ENCODE measurements at places on chromosomes 12 and 14.
A peak's percentile ranks its signal among the peaks of the same experiment; 100 is the strongest.

DNA sequence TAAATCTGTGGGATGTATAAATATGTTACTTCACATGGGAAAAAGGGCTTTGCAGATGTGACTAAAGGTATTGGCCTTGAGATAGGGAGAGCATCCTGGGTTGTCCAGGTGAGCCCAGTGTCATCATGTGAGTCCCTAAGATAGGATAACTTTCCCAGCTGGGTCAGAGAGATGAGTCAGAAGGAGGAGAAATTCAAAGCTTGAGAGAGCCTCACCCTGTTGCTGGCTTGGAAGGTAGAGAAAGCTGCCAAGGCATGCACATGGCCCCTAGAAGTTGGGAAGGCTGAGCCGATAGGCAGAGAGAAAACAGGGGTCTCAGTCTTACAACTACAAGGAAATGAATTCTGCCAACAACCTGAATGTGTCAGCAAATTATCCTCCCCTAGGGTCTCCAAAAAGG, 213.0 kb downstream of the ADGRD1 start:
- no peak for DNase-seq

GRCh38 chr12:59486827-59487226, 109.0 kb upstream of the SLC16A7 start:
- no peak for DNase-seq

DNA sequence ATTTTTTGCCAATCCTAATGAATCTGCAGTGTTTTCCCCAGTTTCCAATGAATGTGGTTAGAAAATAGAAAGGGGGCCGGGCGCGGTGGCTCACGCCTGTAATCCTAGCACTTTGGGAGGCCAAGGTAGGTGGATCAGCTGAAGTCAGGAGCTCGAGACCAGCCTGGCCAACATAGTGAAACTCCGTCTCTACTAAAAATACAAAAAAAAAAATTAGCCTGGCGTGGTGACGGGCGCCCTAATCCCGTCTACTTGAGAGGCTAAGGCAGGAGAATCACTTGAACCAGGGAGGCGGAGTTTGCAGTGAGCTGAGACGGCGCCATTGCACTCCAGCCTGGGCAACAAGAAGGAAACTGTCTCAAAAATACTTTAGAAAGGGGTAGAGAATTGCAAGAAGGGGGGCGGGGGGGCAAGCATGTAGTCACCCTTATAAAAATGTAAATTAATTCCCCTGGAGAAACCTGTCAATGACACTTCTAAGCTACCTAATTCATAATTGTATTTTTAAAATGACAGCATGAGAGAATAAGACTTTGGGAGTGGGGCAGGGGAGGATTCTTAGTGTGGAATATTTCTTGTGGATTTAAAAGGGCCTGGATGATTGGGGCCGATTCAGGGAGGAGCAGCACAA, 1.7 kb downstream of the KLHDC2 start:
- DNase-seq: no peak

DNA sequence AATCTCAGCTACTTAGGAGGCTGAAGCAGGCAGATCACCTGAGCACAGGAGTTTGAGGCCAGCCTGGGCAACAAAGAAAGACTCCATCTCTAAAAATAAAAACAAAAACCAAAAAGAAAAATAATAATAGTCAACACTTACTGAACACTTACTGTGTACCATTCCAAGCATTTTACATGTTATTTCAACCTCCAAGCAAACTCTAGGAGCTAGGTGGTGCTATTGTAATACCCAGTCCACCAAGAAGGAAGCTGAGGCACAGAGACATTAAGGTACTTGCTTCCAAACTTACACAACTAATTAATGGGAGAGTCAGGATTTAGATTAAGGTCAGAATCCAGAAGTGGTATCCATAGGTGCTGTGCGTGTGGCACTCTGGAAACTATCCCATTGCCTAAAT, 13.7 kb upstream of the OR6J1 start:
- DNase-seq: no peak

- DNase-seq: no peak
Observed at GRCh38 chr14:20986811-20987210, 3.0 kb upstream of the METTL17 start.

- DNase-seq: no peak
Observed at GRCh38 chr14:99531251-99532096, 50.3 kb downstream of the CCNK start.

GRCh38 chr12:56020423-56021184, at the start of gene IKZF4:
Gene IKZF4 (plus strand): TSS chr12:56021043. CDS start chr12:56021494, 451 bp downstream.
- DNase-seq: no peak

GRCh38 chr12:28316049-28316448, 125.8 kb downstream of the CCDC91 start:
- DNase-seq: no peak

- DNase-seq: no peak
Observed at GRCh38 chr14:103879570-103880347, 32.4 kb upstream of the PPP1R13B start.

DNA sequence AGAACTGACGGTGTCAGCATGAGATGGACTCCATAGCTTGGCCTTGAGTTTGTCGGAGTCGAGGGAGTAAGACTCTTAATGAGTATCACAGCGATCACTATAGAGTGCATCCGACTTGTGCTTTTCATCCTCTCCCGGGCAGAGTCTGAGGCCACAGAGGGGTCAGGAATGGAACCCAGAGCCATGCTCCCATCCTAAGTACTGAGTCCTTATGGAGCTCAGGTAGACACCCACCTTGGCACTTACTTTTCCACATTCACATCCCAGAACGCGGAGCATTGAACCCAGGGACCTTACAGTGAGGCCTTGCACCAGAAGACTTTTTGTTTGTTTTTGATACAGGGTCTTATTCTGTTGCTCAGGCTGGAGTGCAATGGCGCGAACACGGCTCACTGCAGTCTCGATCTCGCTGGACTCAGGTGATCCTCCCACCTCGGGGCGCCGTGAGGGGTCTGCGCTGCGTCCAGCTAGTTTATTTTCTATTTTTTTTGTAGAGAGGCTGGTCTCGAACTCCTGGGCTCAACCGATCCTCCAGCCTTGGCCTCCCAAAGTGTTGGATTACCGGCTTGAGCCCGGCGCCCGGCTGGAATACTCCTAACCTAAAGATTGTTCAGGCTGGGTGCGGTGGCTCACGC, 719 bp upstream of the SRSF9 start:
- DNase-seq: no peak

- peak; percentile 67 for DNase-seq
Observed at GRCh38 chr12:106301611-106302321, 767 bp upstream of the TCP11L2 start.

- no peak for DNase-seq
Observed at GRCh38 chr14:93056840-93057585, 58.7 kb downstream of the ITPK1 start.

DNA sequence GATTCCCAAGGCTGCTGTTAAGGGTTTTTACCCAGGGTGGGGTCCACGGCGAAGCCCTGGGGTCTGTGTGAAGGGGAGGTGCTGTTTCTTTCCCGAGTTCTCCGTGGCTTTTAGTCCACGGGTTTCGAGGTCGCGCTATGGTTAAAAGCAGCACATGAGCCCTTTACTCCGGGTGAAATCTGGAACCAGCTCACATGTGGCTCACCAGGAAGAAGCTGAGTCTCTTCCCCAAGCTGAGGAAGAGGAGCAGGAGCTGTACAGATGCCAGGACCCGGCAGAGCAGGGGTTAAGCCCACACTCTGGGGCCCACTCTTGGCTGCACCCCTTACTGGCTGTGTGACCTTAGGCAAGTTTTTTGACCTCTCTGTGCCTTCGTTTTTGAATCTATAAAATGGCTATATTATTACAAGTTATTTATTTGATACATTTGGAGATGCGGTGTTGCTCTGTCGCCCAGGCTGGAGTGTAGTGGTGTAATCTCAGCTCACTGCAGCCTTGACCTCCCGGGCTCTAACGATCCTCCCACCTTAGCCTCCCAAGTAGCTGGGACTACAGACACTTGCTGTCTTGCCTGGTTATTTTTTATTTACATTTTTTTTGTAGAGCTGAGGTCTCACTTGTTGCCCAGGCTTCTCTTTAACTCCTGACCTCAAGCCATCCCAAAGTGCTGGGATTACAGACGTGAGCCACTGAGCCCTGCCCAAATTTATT, 266.3 kb downstream of the AACS start:
- no peak for DNase-seq

- no peak for DNase-seq
Observed at GRCh38 chr14:51444353-51445000, 204.4 kb downstream of the TMX1 start.

DNA sequence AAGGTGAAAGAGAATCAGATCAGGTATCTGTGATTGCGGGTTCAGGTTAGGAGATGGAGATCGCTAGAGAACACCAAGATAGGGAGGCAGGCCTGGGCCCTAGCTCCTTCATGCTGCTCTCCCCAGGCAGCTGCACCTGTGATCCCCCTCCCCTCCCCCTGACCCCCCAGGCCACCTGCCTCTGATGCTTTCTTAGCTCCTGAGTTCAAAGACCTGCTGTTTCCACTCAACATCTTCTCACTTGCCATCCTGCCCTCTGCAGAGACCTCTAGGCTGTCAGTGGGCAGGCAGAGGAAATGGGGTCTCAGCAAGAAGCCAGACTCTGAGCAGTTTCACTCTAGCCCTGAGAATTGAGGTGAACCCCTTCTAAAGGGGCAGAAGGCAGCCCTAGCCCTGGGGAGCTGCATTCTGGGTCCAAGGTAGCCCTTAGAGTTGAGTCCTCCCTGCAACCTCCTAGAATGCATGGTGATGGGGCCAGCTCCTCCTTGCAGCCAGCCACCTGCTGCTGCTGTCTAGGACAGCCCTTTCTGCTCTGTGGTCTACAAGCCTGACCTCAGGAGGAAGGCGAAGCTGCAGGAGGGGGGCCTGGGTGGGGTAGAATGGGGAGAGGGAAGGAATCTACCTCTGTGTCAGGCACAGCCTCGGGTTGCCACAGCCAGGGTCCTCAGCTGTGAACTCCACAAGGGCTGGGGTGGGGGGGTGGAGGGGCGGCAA, 6.4 kb upstream of the SLC48A1 start:
- no peak for DNase-seq

- DNase-seq: no peak
Observed at GRCh38 chr14:105165761-105166485, 2.7 kb downstream of the JAG2 start.

GRCh38 chr14:68939893-68940613, 39.0 kb downstream of the ACTN1 start:
- DNase-seq: no peak

DNA sequence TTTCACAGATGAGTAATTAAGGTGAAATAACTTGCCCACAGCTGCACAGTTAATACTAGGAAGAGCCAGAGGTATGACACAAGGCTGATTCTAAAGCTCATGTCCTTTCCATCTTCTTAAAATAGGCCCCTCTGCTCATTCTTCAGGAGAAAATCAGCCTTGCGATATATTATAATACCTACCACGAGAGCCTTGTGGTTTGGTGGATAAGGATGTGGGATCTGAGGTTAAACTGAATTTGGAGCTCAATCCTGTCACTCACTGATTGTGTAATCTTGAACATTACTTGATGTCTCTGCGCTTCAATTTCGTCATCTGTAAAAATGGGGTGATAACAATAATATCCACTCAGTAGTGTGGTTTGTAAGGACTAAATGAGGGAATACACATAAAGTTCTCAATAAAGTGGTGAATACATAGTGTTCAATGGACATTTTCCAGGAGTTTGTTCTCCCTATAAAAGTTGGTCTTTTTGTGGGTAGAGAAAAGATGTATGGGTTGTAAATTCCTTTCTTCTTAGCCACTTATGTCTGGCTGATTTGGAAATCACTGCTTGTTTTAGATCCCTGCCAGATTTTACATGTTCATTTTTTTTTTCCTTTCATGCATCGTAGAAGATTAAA, 25.1 kb upstream of the ATP2B1 start:
- no peak for DNase-seq

GRCh38 chr12:20063116-20063515, 305.2 kb upstream of the PDE3A start:
- DNase-seq: no peak

DNA sequence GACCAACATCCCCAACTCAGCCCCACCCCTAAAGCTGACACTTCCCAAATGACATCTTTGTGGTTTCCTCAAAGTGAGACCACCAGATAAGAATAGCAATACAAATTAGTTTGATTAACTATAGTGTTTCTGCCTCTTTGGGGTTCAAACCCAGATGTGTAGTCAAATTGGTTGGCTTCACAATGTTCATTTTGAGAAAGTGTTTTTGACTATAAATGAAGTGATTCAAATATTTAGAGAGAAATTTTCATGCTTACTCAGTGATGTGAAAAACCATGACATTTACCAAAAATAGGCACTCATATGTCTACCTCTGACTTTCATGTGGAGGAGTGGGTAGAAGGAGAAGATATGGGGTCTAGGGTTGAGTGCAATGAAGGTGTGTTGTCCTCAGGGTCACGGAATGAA, 218.4 kb downstream of the BCAT1 start:
- no peak for DNase-seq

DNA sequence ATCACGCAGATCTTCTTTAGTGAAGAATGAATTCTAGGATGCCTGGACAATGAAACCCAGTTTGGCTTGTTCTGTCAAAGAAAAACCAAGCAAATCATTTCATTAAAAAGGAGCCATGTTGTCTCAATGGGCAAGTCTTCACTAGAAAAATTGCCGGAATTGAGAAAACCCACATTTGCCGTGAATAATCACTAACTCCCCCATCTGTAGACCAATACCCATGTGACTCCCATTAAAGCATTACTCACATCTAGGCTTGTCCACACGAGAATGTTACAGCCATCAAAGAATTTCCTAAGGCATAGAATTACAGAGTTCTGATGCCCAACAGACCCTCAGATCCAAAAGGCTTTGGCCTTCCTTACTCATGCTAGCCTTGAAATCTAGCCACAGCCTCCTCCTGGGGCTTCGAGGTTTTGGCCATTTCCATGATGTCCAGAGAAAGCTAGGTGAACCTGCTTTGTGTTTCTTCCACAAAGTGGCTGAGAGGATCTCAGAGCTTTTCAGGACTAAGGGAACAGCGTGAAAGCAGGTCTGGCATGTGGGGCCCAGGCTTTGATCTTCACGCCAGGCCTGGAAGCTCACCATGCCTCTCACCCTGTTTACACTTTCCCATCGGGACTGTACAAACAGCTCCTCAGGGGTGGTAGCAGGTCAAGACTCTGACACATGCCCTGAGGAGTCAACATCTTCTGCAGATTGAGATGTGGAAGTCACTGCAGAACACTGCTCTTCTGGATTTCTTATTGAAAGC, 12.1 kb downstream of the SLC7A8 start:
- no peak for DNase-seq

DNA sequence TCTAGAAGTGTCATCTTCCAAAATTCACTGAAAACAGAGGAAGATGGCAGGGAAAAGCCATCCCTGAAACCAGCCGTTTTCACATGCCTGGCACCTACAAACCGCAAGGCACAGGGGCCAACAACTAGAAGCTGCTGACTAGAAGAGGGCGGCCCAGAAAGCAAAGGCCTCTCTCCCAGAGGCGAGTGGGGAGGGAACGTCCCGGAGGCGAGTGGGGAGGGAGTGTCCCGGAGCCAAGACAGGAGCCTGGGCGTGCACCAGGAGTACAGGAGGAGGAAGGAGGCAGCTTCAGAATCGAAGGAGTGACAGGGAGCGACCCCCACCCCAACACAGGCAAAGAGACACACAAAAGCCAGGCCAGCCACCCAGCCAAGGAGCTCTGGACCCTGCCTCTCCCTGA, 21.0 kb downstream of the ANKLE2 start:
- DNase-seq: no peak

GRCh38 chr14:71688576-71688975, 243.7 kb upstream of the RGS6 start:
- no peak for DNase-seq

GRCh38 chr12:132672116-132672515, 15.0 kb downstream of the POLE start:
- no peak for DNase-seq

GRCh38 chr12:84701041-84701440, 211.6 kb downstream of the SLC6A15 start:
- no peak for DNase-seq
